Amygdala (tissue), 56 donors: ENCODE measurements at places on chromosomes 16 and 17.

DNA sequence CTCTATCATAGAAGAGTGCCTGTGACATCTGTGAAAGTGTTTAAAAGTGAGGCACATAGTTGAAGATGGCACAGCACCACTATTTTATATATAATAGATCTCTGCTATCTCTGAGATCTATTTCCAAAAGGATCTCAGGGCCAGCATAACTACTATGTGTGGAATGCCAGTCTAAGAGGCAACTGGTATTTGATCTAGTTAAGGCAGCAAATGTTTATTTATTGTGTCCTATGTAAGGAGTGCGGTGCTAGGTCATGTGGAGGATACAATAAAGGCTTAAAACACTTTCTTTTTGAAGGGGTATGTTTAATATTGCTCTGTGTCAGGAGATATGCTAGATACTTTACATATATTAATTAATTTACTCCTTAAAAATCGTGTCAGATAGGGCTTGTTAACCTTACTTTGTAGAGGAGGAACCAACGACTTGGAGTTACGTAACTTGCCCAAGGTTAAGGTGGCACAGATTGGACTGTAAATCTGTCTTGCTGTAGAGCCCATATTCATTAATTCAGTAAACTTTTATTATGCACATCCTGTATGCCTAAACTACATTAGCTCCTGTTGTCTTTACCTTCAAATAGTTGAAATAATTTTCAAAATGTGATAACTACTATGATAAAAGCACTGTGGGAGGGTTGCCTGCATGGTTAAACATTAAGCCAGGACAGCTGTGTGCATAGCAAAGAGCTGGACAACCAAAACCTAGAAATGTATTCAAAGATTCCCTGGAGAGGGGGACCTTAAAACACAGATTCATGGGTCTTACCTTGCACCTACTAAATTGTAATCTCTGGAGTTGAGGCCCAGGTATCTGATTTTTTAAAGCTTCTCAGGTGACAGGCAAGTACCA lies 83.3 kb downstream of the NLK start:
- no peak for DNase-seq

DNA sequence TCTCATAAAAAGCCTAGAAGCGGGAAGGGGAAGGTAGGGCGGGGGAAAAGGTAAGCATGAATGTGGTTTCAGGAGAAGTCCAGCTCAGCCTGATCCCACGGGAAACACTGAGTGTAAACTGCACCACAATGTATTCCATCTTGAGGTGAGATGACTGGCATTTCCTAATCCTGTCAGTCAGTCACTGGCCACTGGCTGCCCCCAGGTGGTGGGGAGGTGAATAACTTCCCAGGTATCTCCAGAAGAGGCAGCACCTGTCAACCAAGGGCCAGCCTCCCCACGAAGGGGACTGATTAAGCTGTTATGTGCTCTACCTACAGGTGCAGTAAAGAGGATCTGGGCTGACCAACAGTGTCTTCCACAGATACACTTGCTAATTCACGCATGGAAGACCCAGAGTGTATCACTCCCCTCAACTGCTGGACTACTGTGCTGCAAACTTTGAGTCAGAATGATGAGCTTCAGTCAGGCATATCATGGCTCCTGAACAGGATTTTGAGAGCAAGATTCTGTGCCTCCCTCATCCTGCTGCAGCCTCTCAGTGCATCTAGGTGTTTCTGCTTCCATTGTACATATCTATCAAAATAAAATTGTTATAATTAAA lies 108.5 kb upstream of the CCL2 start:
- DNase-seq = no peak

GRCh38 chr16:71880176-71880575 lies 3.8 kb downstream of the ZNF821 start:
- DNase-seq = no peak

DNA sequence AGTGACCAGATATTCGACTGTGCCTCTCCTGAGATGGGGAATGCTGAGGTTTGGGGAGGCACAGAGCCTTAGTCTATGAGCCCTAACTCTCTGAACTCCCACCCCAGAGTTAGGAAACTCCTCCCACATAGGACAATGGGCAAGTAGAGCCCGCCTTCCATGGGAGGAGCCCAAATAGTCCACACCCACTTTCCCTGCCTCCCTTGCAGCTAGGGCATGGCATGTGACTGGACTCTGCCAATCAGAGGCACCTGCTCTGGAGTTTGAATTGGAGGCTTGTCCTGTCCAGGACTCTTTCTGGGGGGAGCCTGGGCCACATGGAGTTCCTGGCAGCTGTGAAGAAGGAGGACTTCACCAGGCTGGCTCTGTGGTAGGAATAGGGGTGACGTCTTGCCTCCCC lies 48.4 kb downstream of the SOCS1 start:
- DNase-seq = no peak

DNA sequence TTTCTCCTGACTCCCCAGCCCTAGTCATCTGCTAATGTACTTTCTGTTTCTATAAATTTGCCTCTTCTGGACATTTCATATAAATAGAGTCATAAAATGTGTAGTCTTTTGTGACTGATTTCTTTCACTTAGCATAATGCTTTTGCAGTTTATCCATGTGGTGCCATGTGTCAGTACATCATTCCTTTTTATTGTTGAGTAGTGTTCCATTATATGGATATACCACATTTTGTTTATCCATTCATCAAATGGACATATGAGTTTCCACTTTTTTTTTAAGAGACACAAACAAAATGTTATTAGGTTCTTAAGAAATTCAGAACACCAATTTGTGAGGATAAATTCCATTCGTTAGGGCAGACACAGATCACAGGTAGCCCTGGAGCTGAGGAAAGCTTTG lies 11.0 kb downstream of the DBF4B start:
- no peak for DNase-seq

DNA sequence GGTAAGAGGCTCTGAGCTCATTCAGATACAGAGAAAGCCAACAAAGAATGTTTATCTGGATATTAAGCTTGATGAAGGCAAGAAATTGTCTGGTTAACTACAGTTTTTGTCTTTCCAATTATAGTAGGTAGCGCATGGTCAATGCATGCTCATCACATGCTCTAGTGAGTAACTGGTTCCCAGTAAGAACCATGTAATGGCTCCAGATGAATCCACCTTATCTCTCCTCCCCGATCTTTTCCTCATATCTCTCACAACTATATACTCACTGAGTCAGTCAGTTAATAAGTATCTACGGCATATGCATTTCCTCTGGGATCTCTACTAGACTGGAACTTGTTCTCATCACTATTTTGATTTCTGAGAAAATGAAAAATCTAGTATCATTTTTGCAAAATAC lies 340.7 kb upstream of the DYNLRB2 start:
- no peak for DNase-seq

DNA sequence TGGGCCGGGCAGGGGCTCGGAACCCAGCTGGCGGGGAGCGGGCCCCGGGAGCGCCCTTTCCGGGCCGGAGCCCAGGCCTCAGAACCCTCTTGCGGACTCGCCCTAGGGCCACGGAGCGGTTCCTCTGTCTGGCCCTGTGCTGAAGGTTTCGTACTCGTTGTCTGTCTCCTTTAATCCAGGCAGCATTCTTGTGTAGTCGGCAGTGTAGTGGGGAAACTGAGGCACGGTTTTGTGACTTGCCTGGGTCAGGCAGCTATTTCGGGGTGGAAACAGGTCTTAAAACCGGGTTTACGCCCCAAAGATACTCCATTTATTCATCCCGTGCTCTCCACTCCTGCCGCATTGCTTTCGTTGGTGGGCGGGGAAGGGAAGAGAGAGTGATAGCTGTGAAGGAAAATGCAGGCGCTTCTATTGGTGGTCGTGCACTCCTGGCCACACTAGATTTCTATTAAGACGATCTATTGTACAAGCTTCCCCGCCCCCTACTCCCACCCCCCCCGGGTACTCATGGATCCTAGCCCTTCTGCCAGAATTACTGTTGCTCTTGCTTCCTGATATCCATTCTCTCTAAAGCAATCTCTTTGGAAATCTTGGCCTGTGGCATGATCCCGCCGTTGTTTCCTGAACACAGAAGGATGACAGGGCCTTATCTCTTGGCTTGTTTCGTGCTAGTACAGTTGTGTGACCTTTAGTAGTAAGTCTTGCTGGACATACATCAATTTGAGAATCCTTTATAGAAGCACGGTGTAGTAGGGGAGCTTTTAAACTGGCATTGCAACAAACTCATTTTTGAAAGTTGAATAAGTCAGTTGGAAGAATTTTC lies 751 bp downstream of the DCAF7 start:
- DNase-seq = no peak

DNA sequence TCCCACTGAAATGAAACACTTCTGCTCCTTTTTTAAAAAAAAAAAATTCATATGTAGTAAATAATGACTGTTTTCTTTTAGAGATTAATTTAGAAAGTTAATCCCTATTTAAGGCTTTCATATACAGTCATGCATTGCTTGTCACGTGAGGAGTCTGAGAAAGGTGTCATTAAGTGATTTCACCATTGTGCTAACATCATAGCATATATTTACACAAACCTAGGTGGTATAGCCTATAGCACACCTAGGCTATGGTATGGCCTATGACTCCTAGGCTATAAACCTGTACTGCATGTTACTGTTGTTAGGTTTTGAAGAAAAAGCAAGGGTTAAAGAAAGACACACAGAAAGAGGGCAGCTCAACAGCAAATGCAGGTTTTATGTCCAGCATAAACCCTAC lies 13.7 kb downstream of the PPY start:
- DNase-seq = no peak

DNA sequence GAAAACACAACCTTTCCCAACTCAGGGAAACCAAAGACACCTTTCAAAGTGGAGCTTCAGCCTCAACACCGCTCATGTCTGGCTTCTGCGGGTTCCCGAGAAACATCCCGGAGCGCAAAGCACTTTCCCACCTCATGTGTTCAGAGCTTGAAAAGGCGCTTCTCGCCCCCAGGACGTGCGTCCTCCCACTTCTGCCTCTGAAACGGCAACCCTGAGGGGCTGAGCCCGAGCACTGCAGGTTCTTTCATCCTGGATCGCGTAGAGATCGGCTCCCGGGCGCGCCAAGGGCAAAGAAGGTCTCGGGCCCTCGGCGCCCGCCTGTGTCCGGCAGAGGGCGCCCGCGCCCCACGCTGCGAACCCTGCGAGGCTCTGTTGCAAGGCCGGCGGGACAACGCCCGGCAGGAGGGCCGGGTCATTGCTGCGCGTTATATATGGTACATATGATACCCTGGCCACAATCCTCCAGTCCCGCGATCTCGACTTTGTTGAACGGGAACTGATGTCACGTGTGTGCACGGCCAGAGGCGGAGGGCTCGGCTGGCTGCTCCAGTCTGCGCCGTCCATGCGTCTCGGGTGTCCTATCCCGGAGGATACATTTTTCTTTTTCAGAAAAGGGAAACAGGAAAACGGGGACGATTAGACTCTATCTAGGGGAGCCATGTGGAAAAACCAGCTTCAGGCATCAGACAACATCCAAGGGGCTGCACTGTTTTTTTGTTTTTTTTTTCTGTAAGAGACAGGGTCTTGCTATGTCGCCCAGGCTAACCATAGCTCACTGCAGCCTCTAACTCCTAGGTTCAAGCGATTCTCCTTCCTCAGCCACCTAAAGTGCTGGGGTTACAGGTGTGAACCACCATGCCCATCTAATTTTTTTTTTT lies 19.1 kb downstream of the COQ7 start:
- peak; percentile 57 for DNase-seq

- DNase-seq = no peak
Observed at GRCh38 chr16:67435758-67436164, 4.8 kb downstream of the HSD11B2 start.
